ENCODE measurements at places on chromosomes 7 and 10.

- no peak for DNase-seq
These were observed 584 bp upstream of the GARS1 start for GRCh38 chr7:30594048-30594539.

DNA sequence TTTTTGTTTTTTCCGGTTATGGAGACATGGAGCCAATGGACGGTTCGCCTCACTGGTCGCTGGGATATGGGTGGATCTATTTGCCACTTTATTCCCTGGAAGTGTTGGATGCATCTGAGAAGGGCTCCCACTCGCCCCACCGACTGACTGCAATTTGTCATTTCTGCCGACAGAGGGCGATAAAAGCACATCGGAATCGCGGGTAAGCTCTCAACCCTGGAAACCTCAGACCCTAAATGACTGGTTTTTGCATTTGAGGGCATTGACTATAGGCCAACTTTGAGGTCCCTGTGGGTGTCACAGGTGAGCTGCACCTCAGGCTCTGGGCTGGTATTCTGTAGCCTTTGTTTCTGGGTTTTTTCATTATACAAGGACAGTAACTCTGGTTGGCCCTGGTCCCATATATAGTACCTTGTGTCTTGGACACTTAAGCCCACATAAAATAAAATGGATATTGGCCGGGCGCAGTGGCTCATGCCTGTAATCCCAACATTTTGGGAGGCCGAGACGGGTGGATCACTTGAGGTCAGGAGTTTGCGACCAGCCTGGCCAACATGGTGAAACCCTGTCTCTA, 11.9 kb upstream of the OPALIN start:
- no peak for DNase-seq

GRCh38 chr7:121286186-121286585, 42.6 kb upstream of the WNT16 start:
- no peak for DNase-seq

- no peak for DNase-seq
These were observed 201.6 kb downstream of the SEMA3D start for GRCh38 chr7:84985073-84985784.

- no peak for DNase-seq
These were observed 52.7 kb upstream of the HERPUD2 start for GRCh38 chr7:35747611-35748010.

- no peak for DNase-seq
These were observed 87.8 kb upstream of the RHEB start for GRCh38 chr7:151607464-151607867.

DNA sequence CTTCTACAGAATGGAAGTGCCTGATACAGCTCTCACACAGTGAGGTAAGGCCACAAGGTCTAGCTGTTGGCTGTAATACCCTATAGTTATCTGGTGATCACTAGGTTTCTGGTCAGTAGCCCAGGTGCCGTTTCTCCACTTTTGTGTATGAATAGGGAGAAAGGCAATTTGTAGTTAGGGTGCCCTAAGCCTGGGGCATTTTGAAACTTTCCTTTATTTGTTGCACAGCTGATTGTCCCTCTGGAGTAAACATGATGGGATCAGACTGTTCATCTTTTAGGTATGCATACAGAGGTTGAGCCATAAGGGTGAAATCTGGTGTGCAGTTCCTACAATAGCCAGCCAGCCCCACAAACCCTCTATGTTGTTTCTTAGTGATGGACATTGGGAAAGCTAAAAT, 112.4 kb downstream of the ANKRD26 start:
- DNase-seq, result no peak

GRCh38 chr7:111232249-111233084, 141.5 kb downstream of the LRRN3 start:
- no peak for DNase-seq

GRCh38 chr7:157515342-157516041, 178.7 kb downstream of the DNAJB6 start:
- DNase-seq, result no peak

DNA sequence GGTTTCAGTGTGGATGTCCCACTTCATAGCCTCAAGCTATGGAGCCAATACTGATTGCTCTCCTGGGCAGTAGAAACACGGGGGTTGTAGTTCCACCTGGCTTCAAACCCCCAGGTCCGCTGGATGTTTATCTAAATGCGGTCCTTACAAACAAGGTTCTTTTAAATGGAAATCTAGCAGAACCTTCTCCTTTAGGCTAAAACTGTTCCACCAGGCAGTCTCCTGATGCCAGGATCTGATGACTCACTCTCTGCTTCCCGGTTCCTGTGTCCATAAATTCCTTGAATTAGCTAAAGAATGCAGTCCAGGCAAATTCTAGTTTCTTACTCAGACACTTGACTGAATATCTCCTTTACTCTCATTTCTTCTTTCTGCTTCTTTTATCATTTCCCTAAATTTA, 108.4 kb upstream of the FAM3C start:
- no peak for DNase-seq

DNA sequence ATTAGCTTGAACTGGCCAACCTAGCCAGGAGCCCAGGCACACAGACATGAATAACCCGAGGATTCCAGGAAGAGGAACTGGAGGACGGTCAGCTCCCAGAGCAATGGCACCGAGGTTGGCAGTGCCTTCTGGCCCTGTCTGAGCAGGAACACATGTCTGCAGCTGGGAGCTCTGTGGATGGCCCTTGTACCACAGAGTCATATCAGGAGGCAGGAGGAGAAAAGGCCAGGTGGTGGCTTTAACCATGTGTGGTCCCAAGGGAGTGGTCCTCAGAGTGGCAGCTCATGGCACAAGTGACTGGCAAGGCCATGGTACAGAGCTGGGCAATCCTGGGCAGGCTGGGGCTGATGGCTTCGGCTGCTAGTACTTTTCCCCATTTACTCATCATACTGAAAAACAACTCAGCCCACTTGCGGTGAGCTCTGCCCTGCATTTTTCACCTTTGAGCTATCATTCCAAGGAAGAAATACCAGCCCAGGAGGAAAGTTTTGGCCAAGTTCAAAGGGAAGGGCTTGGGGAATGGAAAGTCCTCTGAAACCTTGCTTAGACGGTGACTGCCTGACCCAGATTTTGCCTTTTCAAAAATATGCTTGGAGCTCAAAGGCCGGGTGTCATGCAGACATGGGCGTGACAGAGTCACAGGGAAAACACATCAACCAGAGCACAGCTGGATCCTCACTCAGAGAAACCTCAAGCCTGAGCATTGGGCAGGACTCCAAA, 25.7 kb upstream of the LOXL4 start:
- DNase-seq, result no peak

DNA sequence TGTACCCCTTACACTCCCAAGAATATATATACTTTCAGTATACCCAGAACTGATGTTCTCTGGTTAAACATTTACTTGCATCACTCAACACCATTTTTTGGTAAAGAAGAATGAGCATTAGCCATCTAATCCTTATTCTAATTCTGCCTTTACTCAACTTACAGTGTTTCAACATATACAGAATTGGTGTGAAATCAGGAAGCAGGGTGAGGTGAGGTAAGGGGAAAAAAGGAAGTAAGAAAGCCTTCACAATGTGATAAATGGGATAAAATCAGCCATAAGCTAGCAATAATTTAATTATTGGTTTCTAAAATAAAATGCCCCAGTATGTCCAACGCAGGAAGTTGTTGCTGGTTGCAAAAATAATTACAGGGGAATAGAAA, 605.4 kb downstream of the KCNMA1 start:
- DNase-seq, result no peak

DNA sequence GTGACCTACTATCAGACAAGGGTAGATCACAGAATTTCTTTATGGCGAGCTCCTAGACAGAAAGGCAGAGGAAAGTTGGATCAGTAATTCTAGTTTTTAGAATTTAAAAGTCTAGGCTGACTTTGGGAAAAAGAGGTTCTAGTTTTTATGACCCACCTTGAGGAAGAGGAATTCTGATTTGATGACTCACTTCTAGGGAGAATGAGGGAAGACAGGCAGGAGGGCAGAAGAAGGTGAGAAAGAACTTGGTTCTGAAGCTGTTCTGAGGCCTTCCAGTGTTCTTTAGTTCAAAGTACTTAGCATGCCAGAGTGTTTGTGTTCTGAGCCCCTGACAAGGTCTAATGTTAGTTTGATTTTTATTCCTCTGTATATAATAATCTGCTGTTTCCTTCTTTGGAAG, 97.2 kb downstream of the PODXL start:
- DNase-seq, result no peak

DNA sequence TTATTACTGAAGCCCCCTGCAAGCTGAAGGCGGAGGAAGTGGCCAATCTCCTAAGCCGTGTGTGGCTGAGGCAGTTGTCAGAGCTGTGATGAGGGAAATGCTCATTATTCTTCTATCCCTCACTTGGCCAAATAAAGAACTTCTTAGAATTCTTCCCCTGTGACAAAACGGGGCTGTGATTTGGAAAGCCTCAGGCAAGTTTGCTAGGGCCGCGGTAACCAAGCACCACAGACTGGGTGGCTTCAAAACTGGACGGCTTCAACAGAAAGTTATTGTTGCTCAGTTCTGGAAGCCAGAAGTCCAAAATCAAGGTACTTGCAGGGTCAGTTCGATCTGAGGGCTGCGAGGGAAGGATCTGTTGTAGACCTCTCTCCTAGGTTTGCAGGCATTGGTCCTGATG, 72.3 kb upstream of the STEAP1B start:
- DNase-seq, result no peak

DNA sequence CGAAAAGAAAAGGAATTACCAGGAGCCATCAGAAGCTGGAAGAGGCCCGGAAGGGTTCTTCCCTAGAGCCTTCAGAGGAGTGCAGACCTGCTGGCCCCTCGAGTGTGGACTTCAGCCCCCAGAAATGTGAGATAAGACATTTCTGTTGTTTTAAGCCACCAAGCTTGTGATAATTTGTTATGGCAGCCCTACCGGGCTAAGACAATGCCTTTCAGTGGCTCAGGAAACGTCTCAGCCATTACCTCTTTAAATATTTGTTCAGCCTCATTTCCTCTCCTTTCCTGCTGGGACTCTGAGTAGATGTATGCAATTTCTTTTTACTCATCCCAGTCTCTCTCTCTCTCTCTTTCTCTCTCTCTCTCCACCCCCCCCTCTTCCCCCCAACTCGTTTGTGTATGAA, 174.7 kb upstream of the GRB10 start:
- no peak for DNase-seq

DNA sequence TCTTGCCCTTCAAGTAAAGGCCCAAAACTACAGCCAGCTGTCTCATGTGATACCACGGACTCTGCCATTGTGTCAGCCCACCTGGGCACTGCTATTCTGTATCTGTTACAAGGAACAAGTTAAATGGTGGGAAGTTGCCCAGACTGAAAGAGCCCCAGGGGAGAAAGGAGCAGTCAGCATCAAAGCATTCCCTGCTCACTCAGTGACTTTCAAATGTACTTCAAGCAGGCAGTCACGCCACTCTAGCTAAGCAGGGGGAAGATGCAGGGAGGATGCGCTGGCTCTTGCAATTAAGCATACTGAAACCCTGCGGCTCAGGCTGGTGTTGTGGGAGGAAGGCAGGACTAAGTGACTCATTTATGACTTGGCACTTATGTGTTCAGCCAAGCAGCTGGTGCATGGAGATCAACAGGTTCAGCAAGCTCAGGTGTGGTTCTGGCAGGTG, 1249.6 kb downstream of the TYW1 start:
- DNase-seq, result no peak

DNA sequence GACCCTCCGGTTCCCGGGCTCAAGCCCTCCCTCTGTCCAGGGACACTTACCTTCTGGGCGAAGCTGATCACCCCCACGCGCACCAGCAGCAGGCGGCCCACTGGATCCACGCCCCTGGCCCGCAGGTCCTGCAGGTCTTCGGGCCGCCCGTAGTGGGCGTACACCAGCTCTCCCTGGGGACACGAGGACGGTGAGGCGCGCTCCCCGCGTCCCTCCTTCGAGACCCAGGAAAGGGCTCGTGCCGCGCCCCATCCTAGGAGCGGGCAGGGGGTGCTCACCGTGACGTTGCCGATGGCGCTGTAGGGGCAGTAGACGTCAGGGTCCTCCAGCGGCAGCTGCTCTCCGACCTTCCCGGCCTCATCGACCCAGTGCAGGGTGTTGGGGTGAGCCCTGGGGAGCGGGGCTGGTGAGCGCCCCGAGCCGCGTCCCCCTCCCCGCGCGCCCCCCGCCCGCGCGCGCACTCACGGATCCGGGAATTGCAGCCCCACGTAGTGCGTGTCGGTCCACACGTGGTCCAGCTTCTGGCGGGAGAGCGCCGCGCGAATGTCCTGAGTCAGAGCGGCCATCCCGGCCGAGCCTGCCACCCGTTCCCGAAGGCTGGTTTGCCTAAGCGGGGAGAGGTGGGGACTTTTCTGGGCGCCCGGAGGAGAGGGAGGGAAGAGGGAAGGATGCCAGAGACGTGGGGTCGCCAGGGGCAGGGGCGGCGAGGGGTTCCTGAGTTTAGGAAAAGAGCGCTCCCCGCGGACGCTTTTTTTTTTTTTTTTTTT, 8.2 kb downstream of the TFR2 start:
- DNase-seq, result peak; percentile 38

GRCh38 chr7:52897288-52897687, 138.1 kb upstream of the POM121L12 start:
- no peak for DNase-seq

DNA sequence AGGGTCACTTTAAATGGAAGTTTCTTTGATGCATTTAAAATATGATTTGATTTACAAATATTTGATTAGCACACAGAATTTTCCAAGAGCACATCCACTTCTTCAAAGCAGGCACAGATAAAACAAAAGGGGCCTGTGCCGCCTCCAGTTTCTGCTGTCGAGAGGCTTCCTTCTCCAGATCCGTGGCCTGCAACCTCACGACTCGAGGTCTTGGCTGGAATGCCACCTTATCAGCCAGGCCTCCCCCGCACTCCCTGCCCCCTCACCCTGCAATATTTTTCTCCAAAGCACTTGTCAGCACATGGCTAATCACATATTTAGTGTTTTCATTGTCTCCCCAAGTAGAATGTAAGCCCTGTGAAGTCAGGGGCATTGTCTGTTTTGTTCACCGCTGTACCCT, 12.5 kb downstream of the PYROXD2 start:
- no peak for DNase-seq

- no peak for DNase-seq
These were observed 44.3 kb downstream of the PFKP start for GRCh38 chr10:3111621-3112163.

GRCh38 chr7:1049801-1050200, 5.5 kb downstream of the GPR146 start:
- DNase-seq, result no peak

GRCh38 chr10:22992075-22992474, 64.2 kb downstream of the ARMC3 start:
- DNase-seq, result no peak

Data from activated T-helper 1 cell treated with anti-CD3 and anti-CD28 coated beads, Interleukin-2, amount 50 U/mL, for 16 hours (primary cell).